Activated T-helper 17 cell treated with anti-CD3 and anti-CD28 coated beads, Interleukin-2, amount 50 U/mL, for 72 hours (primary cell): ENCODE measurements at places on chromosomes 3 and 15. TPM values are rescaled to one million over a fixed set of nuclear protein-coding genes. Genes with fewer than 3 reads are reported as not detected.

DNA sequence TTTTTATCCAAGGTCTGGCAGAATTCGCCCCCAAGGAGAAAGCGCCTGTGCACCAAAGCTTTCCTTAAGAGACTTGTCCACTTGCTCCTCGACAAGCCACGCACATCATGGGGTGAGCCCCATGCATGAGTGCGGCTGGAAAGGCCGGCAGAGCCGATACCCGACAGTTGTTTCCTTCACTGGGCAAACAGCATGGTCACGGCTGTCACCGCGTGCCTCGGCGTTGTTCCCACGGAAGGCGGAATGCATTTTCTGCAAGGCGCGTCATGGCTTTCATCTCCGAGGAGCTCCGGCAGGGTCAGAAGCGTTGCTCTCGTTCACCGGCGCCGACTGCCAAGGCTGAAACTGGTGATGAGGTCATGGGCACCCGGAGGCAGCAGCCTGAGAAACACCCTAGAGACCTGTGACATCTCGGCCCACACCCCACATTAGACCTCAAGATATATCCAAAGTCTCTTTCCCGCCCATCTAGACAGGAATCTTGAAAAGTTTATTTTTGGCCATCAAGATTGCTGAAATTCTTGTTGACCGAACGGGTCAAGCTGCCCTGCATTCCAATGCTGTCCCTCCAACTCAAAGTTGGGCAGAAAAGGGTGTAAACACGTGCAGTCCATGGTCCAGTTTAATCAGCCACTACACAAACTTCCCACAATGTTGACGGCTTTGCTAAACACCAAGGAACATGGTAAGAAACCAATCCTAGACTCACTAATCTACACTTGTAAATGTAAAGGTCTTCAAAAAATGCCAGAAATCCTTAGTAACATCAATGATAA lies 604 bp upstream of the TJP1 start:
- H3K36me3 ChIP-seq: peaks cover 10% of the 10 kb centered on the region
- H3K27ac ChIP-seq: no peak overlapping the region
- no peak for ATAC-seq
- peaks cover 11% of the 10 kb centered on the region for H3K4me1 ChIP-seq
- H3K4me3 ChIP-seq: peak overlapping the region; percentile 21
- peaks cover 29% of the 10 kb centered on the region for H3K27me3 ChIP-seq

DNA sequence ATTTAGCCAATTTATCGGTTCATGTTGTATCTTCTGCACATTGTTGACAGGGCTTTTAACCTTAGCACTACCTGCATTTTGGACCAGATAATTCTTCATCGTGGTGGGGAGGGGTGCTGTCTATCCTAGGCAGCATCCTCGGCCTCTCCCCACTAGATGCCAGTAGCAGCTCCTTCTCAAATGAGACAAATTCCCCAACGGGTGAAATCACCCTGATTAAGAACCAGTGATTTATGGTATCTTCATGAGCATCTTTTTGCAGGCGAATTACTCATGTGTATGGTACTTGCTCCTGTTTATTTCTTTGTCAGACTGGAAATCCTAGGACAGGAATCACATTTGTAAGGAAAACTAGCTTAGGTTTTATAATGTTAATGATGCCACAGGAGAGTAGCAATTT lies 68.0 kb downstream of the C3orf70 start:
- no peak overlapping the region for H3K4me3 ChIP-seq
- no peaks in the 10 kb centered on the region for H3K4me1 ChIP-seq
- ATAC-seq: no peak
- no peak overlapping the region for H3K27ac ChIP-seq

GRCh38 chr15:39555885-39556284 lies 25.0 kb upstream of the THBS1 start:
- ATAC-seq: no peak
- no peaks in the 10 kb centered on the region for H3K36me3 ChIP-seq
- no peaks in the 10 kb centered on the region for H3K4me1 ChIP-seq
- H3K27ac ChIP-seq: no peak overlapping the region

DNA sequence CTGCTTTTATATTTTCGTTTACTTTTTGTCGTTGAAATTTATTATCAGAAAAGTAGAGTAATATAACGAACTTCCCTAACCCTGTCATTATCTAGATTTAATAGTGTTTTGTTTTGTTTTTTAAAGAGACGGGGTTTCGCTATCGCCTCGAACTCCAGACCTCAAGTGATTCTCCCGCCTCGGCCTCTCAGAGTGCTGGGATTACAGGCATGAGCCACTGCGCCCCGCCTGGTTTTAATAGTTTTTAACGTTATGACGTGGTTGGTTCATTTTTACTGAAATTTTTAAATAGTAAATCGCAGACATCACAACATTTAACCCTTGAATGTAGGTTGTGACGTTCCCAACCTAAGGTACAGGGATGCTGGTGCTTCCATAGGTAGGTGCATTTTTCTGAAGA lies 1.0 kb downstream of the NGRN start:
- peaks cover 30% of the 10 kb centered on the region for H3K4me1 ChIP-seq
- no peak for ATAC-seq
- peaks cover 54% of the 10 kb centered on the region for H3K36me3 ChIP-seq
- peak overlapping the region; percentile 97 for H3K4me3 ChIP-seq
- no peaks in the 10 kb centered on the region for H3K27me3 ChIP-seq
- H3K27ac ChIP-seq: peak overlapping the region; percentile 98

- H3K4me3 ChIP-seq: peak overlapping the region; percentile 77
- H3K27me3 ChIP-seq: no peaks in the 10 kb centered on the region
- peak overlapping the region; percentile 97 for H3K27ac ChIP-seq
- peaks cover 40% of the 10 kb centered on the region for H3K4me1 ChIP-seq
Measured at GRCh38 chr3:15769256-15769915, 28.4 kb downstream of the ANKRD28 start.

GRCh38 chr3:78863306-78864203 lies 904.2 kb downstream of the ROBO1 start:
- no peaks in the 10 kb centered on the region for H3K36me3 ChIP-seq
- no peaks in the 10 kb centered on the region for H3K27me3 ChIP-seq
- no peak overlapping the region for H3K27ac ChIP-seq

GRCh38 chr3:197343656-197344408 lies 45.4 kb upstream of the DLG1 start:
- no peak overlapping the region for H3K27ac ChIP-seq
- no peak for ATAC-seq
- no peaks in the 10 kb centered on the region for H3K36me3 ChIP-seq
- H3K4me1 ChIP-seq: no peaks in the 10 kb centered on the region

GRCh38 chr3:173700336-173700735 lies 302.8 kb downstream of the NLGN1 start:
- H3K36me3 ChIP-seq: no peaks in the 10 kb centered on the region
- H3K4me3 ChIP-seq: no peak overlapping the region
- ATAC-seq: no peak
- H3K27ac ChIP-seq: no peak overlapping the region

DNA sequence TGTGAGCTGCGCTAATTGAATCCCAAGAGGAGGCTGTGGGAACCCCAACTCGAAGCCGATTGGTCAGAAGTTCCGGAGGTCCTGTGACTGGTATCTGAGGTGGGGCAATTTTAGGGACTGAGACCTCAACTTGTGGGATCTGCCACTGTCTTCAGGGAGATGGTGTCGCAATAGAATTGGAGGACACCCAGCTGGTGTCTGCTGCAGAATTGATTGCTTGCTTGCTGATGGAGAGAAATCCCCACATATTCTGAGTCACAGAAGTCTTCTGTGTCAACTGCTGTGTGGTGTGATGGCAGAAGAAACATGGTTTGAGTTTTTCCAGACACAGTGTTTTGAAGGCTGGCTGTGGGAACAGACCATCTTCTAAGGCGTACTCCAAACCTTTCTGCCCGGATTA lies 99.7 kb upstream of the PLXNA1 start:
- no peak overlapping the region for H3K4me3 ChIP-seq
- H3K4me1 ChIP-seq: no peaks in the 10 kb centered on the region
- no peaks in the 10 kb centered on the region for H3K36me3 ChIP-seq
- H3K27ac ChIP-seq: no peak overlapping the region

DNA sequence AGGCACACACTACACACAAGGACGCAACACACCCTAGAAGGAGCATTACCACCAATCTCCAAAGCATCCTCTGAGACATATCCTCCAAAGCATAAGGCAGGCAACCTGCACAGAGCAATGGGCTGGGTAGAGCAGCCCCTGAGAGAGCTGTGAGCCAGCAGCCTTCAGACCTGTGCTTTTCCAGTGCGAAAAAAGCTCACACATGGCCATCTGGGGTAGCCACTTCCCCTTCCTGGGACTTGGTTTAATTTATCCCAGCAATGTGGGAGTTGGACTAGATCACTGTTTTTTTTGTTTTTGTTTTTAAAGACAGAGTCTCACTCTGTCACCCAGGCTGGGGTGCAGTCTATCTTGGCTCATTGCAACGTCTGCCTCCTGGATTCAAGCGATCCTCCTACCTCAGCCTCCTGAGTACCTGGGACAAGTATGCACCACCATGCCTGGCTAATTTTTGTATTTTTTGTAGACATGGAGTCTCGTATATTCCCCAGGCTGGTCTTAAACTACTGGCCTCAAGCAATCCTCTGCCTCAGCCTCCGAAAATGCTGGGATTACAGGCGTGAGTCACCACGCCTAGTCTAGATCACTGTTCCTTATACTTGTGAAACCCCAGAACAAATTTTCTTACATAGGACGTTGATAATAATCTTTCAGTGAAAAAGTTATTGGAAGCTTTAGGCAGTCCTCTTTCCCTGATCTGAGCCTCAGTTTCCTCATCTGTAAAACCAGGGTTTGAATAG lies 18.9 kb downstream of the PTPN23 start:
- H3K27ac ChIP-seq: peak overlapping the region; percentile 19
- H3K36me3 ChIP-seq: peaks cover 52% of the 10 kb centered on the region
- H3K4me3 ChIP-seq: no peak overlapping the region
- ATAC-seq: no peak

- H3K4me1 ChIP-seq: no peaks in the 10 kb centered on the region
- H3K36me3 ChIP-seq: no peaks in the 10 kb centered on the region
- H3K27me3 ChIP-seq: peaks cover 22% of the 10 kb centered on the region
- no peak overlapping the region for H3K4me3 ChIP-seq
- ATAC-seq: no peak
- H3K27ac ChIP-seq: no peak overlapping the region
Measured at GRCh38 chr3:127307916-127308315, 20.1 kb upstream of the PRR20G start.

DNA sequence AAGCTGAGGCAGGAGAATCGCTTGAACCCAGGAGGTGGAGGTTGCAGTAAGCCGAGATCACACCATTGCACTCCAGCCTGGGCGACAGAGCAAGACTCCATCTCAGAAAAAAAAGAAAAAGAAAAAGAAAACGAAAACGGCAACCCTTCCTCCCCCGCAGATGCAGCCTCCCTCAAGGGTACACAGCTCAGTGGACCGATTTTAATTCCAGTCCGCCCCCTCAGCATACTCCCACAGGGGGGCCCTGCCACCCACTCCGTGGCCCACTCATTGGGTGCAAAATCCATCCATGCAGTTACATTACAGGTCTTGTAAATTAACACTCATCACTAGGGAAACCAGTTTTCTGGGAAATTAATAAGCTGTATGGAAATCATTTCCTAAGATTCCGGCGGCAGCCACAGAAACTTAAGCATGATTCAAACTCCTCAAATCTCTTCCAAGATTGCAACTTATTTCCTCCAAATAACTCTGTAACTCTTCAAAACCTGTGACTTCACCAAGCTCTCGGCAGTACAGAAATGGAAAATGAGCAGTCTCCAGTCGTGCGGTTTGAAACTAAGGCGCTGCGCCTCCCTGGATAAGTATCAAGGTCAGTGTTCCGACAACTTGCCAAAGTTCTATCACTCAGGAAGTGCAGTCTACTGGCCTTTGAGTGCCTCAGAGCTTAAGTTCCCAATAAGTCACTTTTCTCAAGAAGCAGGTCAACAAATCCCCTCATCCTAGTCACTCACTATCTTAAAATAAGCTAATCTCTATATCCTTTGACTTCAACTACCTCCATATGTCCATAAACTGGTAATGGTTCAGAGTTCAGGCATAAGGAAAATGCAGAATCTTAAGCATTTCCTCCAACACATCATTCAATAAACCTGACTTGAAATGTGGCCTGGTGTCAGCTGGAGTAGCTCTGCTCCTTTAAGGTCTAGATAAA lies 24.7 kb upstream of the KLHL6 start:
- no peak overlapping the region for H3K4me3 ChIP-seq
- H3K36me3 ChIP-seq: no peaks in the 10 kb centered on the region
- no peak for ATAC-seq
- no peaks in the 10 kb centered on the region for H3K27me3 ChIP-seq

DNA sequence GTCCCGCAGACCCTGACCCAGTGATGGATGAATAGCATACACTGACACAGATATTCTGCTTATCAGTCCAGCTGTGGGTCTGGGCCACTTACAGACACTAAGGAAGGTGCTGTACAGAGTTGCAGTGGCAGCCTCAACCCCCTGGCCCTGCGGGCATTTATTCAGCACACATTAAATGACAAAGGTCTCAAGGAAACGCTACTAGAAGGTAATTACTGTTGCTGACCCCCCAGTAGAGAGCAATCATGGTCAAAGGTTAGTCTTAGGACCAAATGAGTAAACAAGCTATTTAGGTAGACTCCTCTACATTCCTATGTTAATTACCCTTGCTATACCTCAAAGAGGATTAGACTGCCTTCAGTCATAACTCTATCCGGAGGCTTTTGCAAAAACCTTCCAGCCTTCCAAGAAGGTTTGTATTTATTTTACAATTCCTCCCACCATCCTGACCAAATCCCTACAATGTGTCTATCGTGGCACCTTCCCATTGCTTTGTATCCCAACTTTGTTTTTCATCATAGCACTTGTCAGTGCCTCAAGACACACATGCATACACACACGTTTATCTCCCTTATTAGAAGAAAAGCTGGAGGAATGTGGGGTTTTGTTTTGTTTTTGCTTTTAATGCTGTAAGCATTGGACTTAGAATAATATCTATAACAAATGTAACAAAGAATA lies 227.9 kb downstream of the PYDC2 start:
- no peak for ATAC-seq
- H3K4me1 ChIP-seq: no peaks in the 10 kb centered on the region
- H3K27me3 ChIP-seq: no peaks in the 10 kb centered on the region

GRCh38 chr15:56757875-56758274 lies 24.6 kb upstream of the ZNF280D start:
- no peak for ATAC-seq
- no peaks in the 10 kb centered on the region for H3K4me1 ChIP-seq
- no peaks in the 10 kb centered on the region for H3K36me3 ChIP-seq

GRCh38 chr15:78209646-78210348 lies 24.6 kb downstream of the ACSBG1 start:
- peaks cover 12% of the 10 kb centered on the region for H3K27me3 ChIP-seq
- no peaks in the 10 kb centered on the region for H3K4me1 ChIP-seq
- no peak for ATAC-seq
- H3K36me3 ChIP-seq: no peaks in the 10 kb centered on the region
- no peak overlapping the region for H3K27ac ChIP-seq
- no peak overlapping the region for H3K4me3 ChIP-seq

- peaks cover 3% of the 10 kb centered on the region for H3K27me3 ChIP-seq
- no peak overlapping the region for H3K4me3 ChIP-seq
- ATAC-seq: no peak
- H3K27ac ChIP-seq: no peak overlapping the region
- H3K4me1 ChIP-seq: peaks cover 5% of the 10 kb centered on the region
Measured at GRCh38 chr15:66901336-66902100, 163.9 kb upstream of the SMAD3 start.

GRCh38 chr3:178169421-178169820 lies 366.8 kb upstream of the KCNMB2 start:
- no peaks in the 10 kb centered on the region for H3K27me3 ChIP-seq
- H3K4me1 ChIP-seq: no peaks in the 10 kb centered on the region
- no peak overlapping the region for H3K4me3 ChIP-seq
- no peak for ATAC-seq

GRCh38 chr3:131957980-131958379 lies 76.8 kb downstream of the CPNE4 start:
- peaks cover 19% of the 10 kb centered on the region for H3K27me3 ChIP-seq
- no peak overlapping the region for H3K27ac ChIP-seq
- no peaks in the 10 kb centered on the region for H3K36me3 ChIP-seq
- ATAC-seq: no peak

ARRDC4 gene
- 0.71 TPM for total RNA-seq

RARRES1 gene
- not detected for total RNA-seq

LSAMP gene
- total RNA-seq: not detected

GP5 gene
- 1.4 TPM for total RNA-seq

CYP1A1 gene
- total RNA-seq: 11.4 TPM

GRK7 gene
- total RNA-seq: 0.09 TPM

BTLA gene
- 14.2 TPM for total RNA-seq
